ENCODE measurements at places on chromosomes 4 and X.

DNA sequence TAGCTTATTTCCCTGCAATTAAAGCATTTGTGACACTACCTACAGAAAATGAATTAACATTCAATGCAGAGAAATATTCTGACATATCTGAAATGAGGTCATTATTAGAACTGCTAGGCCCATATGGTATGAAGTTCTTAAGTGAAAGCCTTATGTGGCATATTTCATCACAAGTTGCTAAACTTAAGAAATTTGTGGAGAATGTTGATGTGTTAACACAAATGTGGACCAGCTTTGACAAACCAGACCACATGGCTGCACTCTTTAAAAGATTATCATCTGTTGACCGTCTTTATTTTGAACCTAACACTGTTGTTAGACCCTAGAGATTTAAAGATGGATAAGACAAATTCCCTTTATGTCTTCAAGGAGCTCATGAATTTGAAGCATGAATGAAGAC, 1024.1 kb downstream of the RPA4 start:
- no peak for DNase-seq

DNA sequence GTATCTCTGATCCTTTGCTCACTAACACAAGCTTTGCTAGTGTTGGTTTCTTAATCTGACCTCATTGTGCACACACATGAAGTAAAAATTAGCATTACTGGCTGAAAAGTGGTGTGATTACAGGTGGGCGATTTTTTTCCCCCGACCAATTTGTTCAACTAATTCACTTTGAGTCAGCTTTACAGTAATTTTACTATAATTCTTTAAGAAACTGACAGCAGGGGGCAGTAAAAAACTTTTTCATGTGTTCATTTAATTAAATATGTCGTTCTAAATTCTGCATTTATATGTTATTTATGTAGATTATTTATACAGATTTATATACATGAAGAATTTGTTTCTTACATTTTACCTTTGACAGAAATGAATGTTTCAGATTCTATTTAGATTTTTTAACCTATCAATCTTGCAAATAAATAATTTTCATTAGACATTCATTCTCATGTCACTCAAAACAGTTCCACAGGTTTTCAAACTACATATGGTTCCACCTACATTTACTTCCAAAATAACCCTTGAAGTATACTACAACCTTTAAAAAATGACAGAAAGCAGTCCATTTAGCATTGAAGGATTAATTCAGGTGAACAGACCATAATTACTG, 17.5 kb downstream of the PALLD start:
- no peak for DNase-seq

GRCh38 chrX:7164174-7164573, 16.2 kb upstream of the PUDP start:
- DNase-seq = no peak

GRCh38 chr4:94523617-94524016, 71.9 kb downstream of the PDLIM5 start:
- no peak for DNase-seq

- DNase-seq = no peak
Measured at GRCh38 chrX:110964786-110965185, 131.2 kb upstream of the PAK3 start.

DNA sequence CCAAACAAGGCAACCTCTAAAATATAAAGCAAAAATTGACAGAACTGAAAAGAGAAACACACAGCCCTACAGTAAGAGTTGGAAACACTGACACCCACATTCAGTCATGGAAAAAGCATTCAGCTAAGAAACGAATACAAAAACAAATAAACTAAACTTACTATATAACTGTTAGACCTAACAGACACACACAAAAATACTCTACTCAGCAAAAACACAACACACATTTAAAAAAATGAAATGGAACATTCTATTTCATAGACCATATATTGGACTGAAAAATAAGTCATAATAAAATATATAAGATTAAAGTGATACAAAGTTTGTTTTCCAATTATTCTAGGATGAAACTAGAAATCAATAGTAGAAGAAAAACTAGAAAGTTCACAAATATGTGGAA, 488.8 kb upstream of the POU3F4 start:
- DNase-seq = no peak

DNA sequence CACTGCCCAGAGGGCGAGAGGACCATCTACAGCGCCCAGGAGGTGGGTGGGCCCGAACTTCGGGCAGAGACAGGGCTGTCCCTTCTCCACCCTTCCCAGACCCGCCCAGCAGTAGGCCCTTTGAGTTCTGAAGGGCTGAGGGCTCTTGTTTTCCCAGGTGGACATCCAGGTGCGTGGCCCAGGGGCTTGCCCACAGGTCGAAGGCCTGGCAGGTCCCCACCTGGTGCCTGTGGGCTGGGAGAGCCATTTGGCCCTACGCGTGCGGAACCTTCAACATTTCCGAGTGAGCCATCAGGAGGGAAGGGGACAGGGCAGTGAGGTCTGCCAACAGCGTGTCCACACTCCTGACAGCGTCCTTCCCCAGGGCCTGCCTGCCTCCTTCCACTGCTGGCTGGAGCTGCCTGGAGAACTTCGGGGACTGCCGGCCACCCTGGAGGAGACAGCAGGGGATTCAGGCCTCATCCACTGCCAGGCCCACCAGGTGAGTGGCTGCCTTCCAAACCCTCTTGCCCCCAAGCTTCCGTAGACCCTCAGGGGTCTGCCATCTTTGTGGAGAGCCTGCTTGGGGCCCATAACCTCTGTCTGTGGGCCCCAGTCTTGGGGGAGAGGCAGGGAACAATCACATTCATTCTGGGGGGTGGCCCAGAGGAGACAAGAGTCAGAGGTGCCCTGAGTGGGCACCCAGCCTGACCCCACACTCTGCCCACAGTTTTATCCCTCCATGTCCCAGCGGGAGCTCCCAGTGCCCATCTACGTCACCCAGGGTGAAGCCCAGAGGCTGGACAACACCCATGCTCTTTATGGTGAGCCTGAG, 6.8 kb downstream of the PLXNB3 start:
- no peak for DNase-seq

- DNase-seq = no peak
Measured at GRCh38 chr4:113742643-113743042, 18.9 kb downstream of the CAMK2D start.

- no peak for DNase-seq
Measured at GRCh38 chr4:8470451-8471024, 30.0 kb downstream of the TRMT44 start.

GRCh38 chr4:184815046-184815877, 10.5 kb downstream of the ACSL1 start:
- peak; percentile 93 for DNase-seq
